ENCODE measurements at places on chromosomes 16 and 17.

DNA sequence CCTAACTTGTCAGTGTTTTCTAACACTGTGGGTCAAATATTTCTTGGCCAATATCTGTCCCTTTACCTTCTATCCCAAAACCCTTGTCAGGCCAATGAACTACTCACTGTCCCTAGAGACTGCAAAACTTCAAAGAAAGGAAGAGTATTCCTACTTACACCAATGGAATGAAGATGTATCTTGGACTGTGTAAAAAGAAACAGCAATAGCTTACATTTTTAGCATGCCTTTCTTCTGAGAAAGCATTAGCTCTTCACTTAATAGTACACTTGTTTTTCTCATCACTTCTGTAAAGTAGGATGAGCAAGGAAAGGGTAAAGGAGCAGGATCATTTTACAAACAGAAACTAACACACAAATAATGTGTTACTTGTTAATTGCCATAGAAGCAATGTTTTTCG lies 73.9 kb downstream of the STH start:
- no peaks in the 10 kb centered on the region for H3K27me3 ChIP-seq
- no peak for DNase-seq
- H3K4me3 ChIP-seq, result no peak overlapping the region

DNA sequence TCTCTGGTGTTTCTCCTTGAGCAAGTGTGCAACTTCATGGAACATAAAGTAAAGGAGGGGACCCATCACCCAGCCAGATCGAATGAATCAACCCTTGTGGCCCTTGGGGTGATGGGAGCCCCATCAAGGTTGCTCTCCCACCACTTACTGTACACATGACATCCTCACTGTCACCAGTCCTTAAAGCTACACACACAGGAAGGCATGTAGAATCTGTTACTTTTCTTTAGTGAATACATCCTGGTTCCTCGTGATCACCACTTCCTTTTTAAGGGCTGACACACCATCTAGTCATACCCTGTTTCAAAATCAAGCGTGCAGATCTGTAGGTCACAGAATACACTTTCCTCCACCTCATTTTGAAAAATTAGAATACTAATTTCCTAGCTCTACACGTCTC lies 22.6 kb upstream of the MPHOSPH6 start:
- no peak for DNase-seq
- no peak overlapping the region for H3K4me3 ChIP-seq
- no peaks in the 10 kb centered on the region for H3K36me3 ChIP-seq
- H3K27me3 ChIP-seq, result no peaks in the 10 kb centered on the region
- no peaks in the 10 kb centered on the region for H3K4me1 ChIP-seq

GRCh38 chr16:7025616-7026190 lies 306.9 kb upstream of the RBFOX1 start:
- no peaks in the 10 kb centered on the region for H3K36me3 ChIP-seq
- peak; percentile 79 for DNase-seq
- H3K4me1 ChIP-seq, result no peaks in the 10 kb centered on the region
- no peak overlapping the region for H3K27ac ChIP-seq
- no peak overlapping the region for H3K4me3 ChIP-seq

GRCh38 chr16:12543700-12544476 lies 259.8 kb downstream of the CPPED1 start:
- H3K27me3 ChIP-seq, result no peaks in the 10 kb centered on the region
- H3K36me3 ChIP-seq, result no peaks in the 10 kb centered on the region
- H3K4me1 ChIP-seq, result no peaks in the 10 kb centered on the region
- H3K27ac ChIP-seq, result no peak overlapping the region
- H3K4me3 ChIP-seq, result no peak overlapping the region

DNA sequence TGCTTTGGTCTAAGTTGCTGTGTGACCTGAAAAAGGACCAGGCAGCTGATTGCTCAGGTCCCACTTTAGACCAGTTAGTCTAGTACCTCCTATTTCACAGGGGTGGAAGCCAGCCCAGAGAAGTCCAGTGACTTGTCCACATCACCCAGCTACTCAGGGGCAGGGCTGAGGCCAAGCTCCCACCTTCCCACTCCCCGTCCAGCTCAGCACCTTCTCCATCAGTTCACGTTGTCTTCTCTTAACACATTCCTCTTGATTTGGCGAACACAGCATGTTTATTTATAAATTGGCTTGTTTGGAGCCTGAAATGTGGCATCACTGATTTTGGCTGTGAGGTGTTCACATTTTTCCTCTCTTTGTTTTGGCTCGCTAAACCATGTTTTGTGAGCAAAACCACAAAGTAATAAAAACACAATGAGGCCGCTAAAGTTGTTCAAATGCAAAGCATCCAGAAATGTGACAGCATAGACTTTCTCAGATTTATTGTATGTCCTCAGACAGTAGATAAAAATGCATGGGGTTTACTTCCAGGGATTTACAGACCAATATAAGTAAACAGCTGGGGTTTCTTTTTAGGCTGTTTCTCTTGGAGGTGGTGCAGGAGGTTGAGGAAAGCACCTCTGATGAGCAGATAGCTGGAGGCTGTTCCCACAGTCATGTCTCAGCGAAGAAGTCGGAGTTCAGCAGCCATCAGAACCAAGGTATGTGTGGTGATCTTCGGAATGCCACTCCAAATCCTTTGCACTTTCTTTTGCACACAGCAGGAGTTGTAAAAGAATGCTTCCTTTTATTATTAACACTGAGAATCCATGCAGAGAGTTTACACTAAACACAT lies 88.4 kb downstream of the PLXDC1 start:
- no peaks in the 10 kb centered on the region for H3K27me3 ChIP-seq
- H3K27ac ChIP-seq, result no peak overlapping the region

All from SK-N-SH (cell line).